CD4-positive, alpha-beta T cell treated with Interleukin-21 for 1 hour (primary cell): ENCODE measurements at places on chromosomes 5 and 9.

- DNase-seq: no peak
Observed at GRCh38 chr9:38022995-38023394, 46.0 kb downstream of the SHB start.

- DNase-seq: no peak
Observed at GRCh38 chr5:159655757-159656409, 260.4 kb upstream of the ADRA1B start.

- no peak for DNase-seq
Observed at GRCh38 chr5:118552146-118552545, 436.2 kb downstream of the DTWD2 start.

DNA sequence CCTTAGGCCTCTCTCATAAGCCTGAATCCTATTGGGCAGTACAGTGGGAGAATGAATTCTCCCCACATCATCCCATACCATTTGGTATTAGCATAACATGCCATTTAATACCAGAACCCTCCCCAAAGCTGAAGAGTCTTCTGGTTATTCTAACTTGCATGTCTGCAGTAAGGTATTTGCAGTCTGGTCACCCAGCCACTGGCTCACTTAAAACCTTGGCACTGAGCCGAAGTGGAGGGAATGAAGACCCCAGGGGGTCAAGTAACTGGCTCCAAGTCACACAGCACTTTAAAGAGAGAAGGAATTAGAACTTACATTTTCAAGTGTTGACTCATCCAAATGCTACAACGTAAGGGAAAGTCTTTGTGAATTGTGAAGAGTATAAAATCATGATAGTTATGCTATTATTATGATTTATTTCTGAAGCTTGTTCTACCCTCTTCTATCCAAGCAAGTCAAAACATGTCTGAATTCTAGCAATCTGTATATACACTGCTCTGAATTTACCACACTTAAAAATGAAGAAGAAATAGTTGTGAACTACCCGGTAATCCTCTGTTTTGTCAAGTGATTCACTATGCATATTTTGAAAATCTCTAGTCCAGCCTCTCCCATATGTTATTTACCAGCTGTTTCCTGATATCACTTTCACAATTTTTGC lies 28.5 kb downstream of the GLRA1 start:
- DNase-seq: no peak

GRCh38 chr5:100902440-100903038 lies 543 bp downstream of the ST8SIA4 start:
- DNase-seq: peak; percentile 59

DNA sequence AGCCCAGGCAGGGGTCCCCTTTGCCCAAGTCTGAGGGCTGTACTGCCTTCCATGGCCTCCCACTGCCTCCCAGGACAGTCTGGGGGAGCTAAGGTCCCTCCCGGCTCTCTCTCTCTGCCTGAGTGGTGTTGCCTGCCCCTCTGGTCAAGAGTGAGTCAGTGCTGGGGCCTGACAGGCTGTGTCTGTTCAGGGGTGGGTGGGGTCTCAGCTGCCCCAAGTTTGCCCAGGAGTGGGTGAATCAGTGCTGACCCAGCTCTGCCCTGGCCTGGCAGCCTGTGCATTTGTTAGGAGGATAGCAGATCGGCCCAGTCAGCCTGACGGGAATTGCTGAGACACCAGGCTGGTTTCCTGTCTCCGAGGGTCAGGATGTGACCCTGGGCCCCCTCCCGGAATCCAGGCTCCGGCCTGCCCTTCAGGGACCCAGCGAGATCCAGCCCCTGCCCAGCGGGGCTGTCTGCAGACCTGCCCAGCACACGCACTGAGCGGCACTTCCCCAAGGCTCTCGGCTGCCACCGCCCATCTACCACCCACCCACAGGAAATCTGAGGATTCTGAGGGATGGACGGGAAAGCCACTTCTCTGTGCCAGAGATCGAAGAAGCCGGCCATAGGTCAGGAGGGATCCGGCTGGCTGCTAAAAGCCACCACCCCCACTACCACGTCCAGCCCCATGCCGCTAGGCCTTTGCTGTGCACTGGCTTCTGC lies 15.9 kb downstream of the ENG start:
- DNase-seq: no peak

- DNase-seq: no peak
Observed at GRCh38 chr5:141373673-141374317, at the start of gene PCDHGA6. PCDHGA6 (plus strand) TSS chr5:141373891; CDS start chr5:141374084, 193 bp downstream.
